SK-N-SH treated with all-trans-retinoic acid at 6 μM for 48 hours (cell line): ENCODE measurements at places on chromosomes 5 and 9.
A peak's percentile ranks its signal among the peaks of the same experiment; 100 is the strongest.

DNA sequence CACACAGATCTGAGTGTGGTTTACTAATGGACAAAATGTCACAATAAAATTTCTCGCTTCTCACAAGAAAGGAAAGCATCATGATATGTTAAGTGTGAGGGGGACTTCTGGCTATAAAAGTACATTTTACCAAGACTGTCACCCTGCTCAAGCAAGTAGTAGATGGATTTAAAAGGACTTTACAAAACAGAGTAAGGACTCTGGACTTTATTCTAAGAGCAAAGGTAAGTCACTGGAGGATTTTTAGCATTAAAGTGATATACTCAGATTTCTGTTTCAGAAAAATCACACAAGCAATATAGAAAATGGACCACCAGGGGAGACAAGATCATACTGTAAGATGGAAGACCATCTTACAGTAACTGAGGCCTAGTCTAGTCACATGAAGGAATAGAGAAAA, 19.7 kb downstream of the FANCC start:
- ATAC-seq, result no peak

DNA sequence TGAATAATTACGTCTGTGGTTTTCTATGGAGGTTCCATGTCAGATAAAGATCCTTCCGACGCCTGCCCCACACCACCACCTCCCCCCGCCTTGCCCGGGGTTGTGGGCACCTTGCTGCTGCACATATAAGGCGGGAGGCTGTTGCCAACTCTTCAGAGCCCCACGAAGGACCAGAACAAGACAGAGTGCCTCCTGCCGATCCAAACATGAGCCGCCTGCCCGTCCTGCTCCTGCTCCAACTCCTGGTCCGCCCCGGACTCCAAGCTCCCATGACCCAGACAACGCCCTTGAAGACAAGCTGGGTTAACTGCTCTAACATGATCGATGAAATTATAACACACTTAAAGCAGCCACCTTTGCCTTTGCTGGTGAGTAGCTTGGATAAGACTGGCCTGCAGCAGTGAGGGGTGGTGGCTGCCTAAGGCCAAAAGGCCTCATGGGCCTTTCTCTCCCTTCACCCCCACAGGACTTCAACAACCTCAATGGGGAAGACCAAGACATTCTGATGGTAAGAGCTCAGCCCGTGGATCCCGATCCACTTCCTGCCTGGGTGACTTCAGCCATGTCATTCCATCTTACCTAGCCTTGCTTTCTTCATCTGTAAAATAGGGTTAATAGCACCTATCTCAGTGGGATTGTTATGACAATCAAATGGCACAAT, at the start of gene IL3:
Gene IL3, plus strand, starts transcription at position 155 of the 661 bp plus-strand sequence. Its CDS starts 52 bp downstream, at position 207.
- no peak for ATAC-seq

GRCh38 chr5:160837211-160837610, 14.8 kb downstream of the ATP10B start:
- no peak for ATAC-seq

DNA sequence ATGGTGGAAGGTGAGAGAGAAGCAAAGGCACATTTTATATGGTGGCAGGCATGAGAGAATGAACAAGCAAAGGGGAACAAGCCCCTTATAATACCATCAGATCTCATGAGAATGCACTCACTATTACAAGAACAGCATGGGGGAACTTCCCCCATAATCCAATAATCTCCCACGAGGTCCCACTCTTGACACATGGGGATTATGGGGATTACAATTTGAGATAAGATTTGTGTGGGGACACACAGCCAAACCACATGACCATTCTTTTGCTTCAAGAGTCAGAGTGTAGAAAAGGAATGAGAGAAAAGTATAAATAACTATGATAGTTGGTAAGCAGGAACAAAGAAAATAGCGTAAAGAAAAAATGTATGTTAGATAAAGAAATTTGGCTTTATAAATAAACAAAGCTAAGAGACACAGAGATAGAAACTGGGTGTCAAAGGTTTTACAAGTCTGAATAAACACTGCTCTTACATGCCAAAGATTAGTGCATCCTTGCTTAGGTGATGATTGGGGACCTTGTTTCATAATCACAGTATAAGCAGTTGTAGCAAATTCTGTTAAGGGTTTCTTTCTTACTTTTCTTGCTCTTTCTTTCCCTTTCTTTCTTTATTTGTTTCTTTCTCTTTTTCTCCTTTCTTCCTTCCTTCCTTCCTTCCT, 91.9 kb upstream of the PAPPA start:
- no peak for ATAC-seq

DNA sequence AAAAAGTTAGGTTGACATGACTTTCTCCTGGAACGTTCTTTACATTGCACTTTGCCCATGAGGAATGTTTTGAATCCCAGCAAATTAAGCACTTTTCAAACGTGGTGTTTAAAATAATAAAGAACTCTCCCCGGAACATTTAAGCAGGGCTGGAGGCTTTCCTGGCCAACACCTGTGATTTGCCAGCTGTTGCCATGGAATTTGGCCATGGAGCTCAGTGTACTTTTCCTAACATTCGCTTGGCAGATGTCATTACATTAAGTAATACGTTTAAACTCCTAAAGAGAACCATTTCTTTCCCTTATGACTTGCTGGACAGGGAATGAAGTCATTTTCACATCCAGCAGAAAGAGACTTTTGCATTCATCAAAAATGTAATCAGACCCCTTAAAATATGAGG, 146.1 kb downstream of the GAS1 start:
- no peak for ATAC-seq

DNA sequence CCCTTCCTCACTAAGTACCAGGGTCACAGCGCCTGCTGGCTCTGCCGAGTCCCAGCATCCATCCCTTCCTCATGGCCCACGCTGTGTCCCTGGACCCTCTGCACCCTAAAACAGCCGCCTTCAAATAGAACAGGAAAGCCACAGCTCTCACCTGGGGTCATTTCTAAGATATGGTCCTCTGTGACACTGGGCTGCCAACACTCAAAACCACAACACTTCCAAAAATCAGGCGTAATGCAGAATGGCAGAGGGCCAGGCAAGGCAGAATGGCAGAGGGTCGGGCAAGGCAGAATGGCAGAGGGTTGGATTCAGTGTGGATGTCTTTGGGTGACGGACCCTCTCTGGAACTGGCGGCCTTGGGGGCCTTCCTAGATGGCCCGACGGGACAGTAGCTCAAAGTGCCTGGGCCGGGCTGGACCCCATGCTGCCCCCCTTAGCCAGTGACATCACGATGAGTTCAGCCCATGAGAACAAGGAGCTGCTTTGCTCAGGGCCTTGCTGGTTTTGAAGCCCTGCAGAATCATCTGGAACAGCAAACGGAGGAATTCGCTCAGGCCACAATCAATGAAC, 35.3 kb downstream of the ZDHHC11B start:
- ATAC-seq, result no peak

DNA sequence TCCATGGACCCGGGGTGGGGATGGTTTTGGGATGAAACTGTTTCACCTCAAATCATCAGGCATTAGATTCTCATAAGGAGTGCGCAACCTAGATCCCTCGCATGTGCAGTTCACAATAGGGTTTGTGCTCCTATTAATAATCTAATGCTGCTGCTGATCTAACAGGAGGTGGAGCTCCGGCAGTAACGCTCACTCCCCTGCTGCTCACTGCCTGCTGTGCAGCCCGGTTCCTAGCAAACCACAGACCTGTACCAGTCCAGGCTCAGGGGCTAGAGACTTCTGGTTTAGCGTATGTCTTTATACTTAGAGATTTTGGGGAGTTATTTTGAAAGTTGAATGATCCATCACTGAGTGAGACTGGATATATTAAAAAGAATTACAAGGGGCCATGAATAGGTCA, 50.2 kb downstream of the RICTOR start:
- ATAC-seq, result peak; percentile 26; the same call in 1 of the 3 replicates

GRCh38 chr5:68846828-68847227, 247.0 kb upstream of the SLC30A5 start:
- no peak for ATAC-seq

DNA sequence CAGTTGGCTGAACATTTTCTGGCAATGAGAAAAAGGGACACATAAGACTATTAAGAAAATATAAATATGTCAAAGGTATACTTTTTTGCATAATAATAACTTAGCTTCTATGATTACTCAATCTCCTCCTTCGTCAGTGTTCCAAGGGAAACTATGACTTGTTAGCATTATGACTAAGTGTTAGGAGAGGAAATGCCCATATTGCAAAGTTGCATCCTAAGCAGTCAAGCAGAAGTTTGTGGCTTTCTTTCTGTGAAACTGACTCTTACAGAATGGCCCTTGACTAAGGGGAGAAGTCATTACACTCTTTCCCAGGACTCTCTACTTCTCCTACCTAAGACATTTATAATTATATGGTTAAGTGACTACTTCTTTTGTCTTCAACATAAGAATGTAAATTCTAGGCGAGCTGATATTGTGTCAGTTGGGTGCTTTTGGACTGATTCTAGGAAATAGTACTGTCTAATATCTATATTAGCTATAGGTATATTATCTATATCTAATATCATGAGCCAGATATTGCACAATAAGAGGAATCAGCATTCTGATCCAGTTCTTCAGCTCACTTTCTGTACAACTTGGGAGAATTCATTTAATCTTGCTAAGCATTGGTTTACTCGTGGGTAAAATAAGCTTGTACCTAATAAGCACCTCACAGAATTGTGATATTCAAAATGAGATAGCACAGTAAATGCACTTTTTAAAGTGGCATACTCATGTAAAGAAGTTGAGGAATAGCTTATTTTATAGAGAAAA, 16.4 kb upstream of the SPINK6 start:
- ATAC-seq, result no peak

GRCh38 chr5:149803641-149804468, 73.7 kb downstream of the PPARGC1B start:
- ATAC-seq, result no peak

DNA sequence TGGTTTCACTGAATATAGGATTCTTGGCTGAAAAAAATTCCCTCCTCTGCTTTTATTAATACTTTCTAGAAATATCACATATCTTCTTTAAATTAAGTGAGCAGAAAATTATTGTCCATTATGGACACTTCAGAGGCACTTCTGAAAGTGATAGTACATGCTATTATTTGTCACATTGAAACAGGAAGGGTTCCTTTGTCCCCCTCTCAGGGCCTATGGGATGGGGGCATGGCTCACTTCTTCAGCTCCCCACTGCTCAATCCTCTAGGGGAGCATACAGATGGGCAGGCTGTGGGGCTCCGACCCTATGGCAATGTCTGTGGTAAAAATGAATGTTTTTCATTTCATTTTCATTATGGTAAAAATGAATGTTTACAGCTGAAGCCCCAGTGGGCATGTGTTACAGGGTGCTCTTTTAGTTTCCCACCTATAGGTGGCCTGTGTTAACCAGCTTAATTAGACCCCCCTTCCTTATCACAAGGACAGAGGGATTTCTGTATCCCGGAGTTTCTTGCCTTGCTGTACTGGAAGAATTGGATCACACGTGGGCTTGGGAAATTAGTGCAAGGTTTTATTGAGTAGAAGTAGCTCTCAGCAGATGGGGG, 1225.2 kb downstream of the PTPRD start:
- no peak for ATAC-seq

DNA sequence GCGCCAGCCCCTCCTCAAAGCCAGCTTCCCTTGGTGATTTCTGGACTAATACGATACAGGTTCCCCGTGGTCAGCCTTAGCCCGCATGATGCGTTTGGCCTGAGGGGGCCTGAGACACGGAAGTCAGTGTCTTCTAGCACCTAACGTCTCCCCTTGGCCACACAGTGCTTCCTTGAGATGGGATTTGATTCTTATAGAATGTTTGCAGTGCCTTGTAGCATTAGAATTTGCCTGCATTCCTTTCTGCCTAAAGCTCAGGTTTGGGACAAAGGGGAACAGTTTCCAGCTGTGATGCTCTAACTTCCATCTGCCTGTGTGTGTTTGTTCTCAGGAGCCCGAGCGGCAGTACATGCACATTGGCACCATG, 34.4 kb downstream of the CFAP90 start:
- peak; percentile 55 for ATAC-seq

DNA sequence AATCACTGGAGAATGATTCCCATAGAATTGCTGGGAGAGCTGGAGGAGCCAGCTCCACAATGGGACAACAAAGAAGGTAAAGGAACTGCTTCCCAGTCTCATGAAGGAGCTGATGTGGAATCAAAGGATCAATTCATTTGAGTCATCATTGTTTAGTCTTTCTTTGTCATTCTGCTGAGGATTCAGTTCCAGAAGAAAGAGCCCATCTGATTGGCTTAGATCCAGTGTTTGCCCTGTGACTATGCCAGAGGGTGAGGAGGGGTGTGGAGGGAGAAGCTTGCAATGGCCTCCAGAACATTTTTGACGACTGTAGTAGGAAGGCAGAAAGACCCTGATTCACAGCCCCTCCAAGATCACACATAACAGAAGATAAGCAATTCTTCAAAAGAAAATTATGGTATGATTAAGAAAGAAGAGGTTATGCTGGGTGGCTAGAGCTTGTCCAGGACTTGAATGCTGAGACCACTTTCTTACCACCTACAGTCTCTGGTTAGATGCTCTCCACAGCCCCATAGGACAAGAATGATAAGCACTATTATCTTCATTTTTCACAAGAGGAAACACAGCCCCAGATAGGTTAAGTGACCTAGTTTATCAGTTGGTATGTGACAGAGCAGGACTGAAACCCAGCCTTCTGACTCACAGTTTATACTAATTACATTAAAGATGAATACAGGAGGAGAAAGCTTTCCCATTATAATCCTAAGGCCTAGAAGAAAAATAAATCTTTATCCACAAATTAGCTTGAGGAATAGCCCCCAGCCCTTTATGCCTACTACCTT, 363.1 kb downstream of the PRELID2 start:
- ATAC-seq, result peak; percentile 74

- ATAC-seq, result no peak
Measured at GRCh38 chr5:39169081-39169480, 50.3 kb downstream of the FYB1 start.

- ATAC-seq, result no peak
Measured at GRCh38 chr9:129864991-129865647, 29.9 kb downstream of the USP20 start.

DNA sequence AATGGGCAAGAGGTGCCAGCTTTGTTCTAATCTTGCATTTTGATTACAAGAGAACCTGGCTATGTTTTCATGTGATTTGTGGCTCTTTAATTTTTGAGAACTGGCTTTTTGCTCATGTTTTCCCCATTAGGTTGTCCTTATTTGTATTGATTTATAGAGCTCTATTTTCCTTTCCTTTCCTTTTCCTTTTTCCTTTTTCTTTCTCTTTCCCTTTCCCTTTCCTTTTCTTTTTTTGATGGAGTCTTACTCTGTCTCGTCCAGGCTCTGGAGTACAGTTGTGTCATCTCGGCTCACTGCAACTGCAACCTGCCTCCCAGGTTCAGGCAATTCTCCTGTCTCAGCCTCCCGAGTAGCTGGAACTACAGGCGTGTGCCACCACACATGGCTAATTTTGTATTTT, 55.5 kb downstream of the GPBP1 start:
- ATAC-seq, result no peak

GRCh38 chr9:90219548-90220118, 423.0 kb downstream of the DIRAS2 start:
- ATAC-seq, result no peak
